HS-27A (cell line): ENCODE measurements at places on chromosomes 6 and 20.

GRCh38 chr20:20411402-20411801, 43.5 kb downstream of the INSM1 start:
- no peak for DNase-seq

- no peak for DNase-seq
Measured at GRCh38 chr6:139851206-139851605, 476.8 kb upstream of the CITED2 start.

- no peak for DNase-seq
Measured at GRCh38 chr6:41871691-41872090, 23.5 kb downstream of the USP49 start.

DNA sequence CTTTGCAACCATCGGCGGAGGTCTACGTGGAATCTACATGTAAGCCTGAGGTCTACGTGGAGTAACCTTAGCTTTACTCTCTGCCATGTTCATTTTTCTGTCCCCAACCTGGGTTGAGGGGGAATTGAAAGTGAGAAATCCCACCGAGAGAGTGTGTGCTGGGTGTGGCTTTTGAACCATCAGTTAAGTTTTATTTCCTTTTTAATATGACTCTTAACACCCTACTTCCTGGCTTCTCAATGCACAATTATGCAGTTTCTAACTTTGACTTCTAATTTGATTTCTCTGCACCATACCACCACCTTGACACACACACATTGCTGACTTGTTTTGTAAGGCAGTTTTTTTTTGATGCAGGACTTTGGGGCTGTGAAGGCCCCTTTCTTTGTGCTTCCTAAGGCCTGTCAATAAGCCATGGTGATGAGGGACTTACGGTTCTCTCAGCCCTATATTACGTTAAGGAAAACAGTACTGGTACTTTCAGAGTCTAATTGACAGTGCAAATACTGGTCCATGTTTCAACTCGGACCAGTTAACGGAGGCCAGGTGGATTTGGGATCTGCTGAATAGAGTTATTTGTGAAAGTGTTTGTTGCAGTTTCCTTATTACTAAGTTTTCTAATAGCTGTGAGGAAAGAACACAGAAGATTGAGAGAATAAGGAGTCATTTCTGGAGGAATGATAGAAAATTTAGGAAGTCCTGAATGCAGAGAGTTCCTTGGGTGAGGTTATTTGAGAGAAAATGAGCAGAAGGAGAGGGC, 206.5 kb downstream of the JARID2 start:
- DNase-seq: no peak

- DNase-seq: no peak
Measured at GRCh38 chr20:57841297-57841866, 131.6 kb upstream of the PMEPA1 start.

GRCh38 chr6:126764671-126765070, 353.8 kb upstream of the RSPO3 start:
- DNase-seq: no peak

- no peak for DNase-seq
Measured at GRCh38 chr20:24017458-24017755, 28.8 kb upstream of the GGTLC1 start.

- no peak for DNase-seq
Measured at GRCh38 chr6:33000055-33000454, 9.3 kb downstream of the HLA-DOA start.

GRCh38 chr6:23334360-23334759, 765.0 kb downstream of the HDGFL1 start:
- DNase-seq: no peak

- DNase-seq: no peak
Measured at GRCh38 chr20:16476032-16476431, 97.2 kb downstream of the KIF16B start.

DNA sequence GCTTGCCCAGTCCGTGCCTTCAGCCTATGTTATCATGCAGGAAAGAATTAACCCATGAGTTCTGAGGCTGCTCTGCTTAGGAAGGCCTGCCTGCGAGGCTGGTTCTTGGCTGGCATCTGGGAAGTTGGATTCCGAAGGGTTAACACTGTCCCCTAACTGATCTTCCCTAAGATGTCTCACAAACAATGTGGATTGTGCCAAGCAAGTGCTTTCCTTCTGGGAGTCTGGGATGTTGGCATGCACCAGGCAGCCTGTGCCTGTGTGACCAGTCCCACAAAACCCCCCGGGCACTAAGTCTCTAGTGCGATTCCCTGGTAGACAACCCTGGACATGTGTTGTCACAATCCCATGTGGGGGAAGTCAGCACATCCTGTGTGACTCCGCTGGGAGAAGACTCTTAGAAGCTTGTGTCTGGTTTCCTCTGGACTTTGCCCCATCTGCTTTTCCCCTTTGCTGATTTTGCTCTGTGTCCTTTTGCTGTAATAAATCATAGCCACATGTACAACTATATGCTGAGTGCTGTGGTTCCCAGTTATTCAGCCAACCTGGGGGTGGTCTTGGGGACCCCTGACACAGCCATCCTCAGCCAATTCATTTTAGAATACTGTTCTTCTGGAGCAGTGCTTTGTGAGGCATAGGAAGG, 83.8 kb downstream of the SLC22A23 start:
- no peak for DNase-seq

DNA sequence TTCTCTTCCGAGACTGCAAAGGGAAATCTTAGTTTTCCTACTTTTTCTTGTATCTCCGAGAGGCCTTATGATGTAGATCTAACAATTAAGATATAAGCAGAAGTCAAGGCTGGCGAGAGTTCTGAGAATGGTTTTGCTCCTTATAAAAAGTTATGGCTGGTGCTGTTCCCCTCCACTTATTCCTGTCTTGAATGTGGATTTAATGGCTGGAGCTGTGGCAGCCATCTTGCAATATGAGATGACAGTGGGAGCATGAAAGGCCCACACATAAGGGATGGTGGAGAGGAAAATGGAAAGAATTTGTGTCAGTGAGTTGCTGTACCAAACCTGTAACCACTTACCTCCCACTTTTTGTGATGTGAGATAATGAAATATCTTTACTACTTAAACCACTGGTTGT, 124.6 kb upstream of the SLC22A23 start:
- no peak for DNase-seq

DNA sequence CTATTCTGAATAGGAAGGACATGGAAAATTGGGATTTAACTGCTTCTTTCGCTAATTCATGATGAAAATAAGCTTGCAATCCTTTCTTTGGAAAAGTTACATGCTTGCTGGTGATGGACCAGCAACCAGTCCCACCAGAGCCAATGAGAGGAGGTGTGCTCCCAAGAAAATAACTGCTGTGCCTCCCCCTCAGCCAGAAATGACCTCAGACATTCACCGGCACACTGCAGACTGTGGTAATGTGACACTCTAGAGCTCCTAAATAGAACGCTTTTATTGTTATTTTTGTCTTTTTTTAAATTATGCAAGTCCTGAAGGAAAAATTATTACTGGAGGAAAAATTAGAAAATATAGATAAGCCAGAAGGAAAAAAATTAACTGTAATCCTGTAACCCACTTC, 2.6 kb downstream of the PYGB start:
- no peak for DNase-seq

DNA sequence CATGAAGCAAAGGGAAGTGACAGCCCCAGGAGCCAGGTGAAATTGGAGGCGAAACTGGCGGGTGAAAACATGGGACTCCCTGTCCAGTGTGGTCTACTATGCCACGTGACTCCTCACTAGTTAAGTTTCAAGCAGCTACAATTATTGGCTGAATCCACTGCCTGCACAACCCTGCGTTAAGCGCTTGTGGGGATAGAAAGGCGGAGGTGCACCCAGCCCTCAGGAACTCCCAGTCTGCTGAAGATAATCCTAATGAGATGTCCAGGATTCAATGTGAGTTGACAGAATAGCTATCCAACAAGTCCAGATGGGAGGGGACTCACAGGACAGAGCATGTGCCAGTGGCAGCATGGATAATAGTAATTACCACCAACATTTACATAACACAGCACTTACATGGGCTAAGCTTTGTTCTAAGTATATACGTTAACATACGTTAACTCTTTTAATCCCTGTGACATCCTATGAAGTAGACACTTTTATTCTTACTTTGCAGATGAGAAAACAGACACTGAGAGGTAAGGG, 1.8 kb downstream of the MOCS1 start:
- DNase-seq: no peak

DNA sequence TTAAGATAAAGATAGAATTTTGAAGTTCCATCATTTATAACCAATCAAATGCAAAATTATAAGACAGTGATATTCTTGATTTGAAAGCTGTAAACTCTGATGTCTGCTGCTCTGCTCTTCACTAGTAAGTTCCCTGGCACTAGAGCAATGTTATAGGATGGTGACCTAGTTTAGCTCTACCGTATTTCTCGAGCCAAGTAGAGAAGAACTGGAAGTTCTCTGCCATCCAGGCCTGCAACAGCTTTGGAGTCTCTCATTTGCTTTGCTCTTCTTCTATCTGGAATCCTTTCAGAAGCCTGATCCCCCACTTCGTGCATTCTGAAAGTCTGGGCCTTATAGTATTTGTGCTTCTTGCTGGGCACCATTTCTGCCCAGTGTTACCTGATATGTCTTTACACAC, 100.3 kb downstream of the PLCB1 start:
- no peak for DNase-seq

DNA sequence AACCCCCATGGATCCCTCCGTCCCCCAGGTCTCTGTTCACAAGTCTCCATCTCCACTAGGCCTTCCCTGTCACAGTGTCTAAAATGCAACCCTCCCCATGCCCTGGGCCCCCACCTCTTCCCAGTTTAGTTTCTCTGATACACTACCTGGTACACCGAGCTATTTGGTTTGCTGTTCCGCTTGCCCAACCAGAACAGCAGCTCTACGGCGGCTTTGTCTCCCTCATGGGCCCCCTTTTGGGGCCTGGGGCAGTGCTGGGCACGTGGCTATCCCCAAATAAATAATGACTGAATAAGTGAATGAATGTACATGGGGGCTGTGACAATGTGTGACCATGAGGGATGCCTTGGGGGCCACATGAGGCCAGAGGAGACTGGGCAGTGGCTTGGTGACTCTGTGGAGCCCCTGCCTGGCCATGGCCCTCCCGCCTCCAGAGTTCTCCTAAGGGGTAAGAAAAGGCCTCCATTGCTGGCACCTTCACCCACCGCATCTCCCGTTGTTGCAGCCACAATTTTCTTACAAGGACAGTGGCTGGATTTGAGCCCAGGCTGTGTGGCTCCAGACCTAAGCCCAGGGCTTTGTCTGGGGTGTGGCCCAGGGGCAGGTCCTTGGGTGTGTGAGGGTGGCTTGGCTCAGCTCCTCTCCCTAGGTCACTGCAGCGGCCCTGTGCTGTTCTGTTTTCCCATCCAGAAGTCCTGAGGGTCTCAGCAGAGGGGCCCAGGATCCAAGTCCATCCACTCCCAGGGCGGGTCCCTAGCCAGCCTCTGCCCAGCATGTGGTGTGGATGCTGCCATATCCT, 408.5 kb upstream of the SULF2 start:
- no peak for DNase-seq

GRCh38 chr6:24883618-24884017, 52.1 kb downstream of the RIPOR2 start:
- DNase-seq: no peak

DNA sequence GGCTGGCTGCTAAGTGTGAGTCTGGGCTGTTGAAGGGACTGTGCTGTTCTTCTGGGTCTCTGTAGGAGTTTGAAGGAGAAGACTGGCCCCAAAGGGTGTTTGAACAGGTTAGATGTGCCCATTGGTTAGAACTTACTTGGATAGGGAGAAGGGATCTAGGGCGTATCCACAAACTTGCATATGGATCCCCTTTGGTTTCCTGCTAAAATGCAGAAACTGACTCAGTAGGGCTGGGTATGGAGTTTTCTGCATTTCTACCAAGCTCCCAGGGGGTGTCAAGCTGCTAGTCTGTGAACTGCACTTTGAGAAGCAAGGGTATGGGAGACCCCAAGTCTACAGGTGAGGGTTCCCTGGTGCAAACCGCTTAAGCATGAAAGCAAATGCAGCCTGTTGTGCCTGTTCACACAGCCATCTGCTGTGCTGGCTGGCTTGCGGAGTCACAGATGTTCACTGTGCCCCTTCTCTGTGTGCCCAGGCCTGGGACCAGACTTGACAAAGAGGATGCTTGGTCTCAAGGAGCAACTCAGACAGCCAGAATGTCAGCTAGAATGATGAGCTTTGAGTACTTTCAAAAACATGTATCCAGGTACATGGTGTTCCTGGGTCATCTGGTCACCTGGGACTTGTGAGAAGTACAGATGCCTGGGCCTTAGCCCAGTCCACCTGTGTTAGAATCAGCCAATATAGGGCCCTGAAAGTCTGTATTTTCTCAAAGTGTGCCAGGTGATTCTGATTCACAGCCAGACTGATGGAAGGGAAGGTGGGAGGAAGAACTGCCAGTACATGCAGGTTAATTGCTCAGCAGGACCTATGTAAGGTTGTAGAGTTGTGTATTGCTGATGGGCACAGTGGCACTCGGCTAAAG, 7.4 kb downstream of the PPP1R16B start:
- DNase-seq: no peak

- no peak for DNase-seq
Measured at GRCh38 chr20:58889798-58890517, 37.4 kb downstream of the GNAS start.

GRCh38 chr6:116385459-116385802, 14.7 kb downstream of the DSE start:
- DNase-seq: no peak

- DNase-seq: no peak
Measured at GRCh38 chr6:44100088-44100550, 27.1 kb downstream of the MRPL14 start.
